ENCODE measurements at places on chromosomes 2 and 18. TPM values are rescaled to one million over a fixed set of nuclear protein-coding genes. Genes with fewer than 3 reads are reported as not detected.
A peak's percentile ranks its signal among the peaks of the same experiment; 100 is the strongest.

- no peak overlapping the region for H3K4me3 ChIP-seq
- no peak for DNase-seq
- no peak overlapping the region for H3K27ac ChIP-seq
- no peaks in the 10 kb centered on the region for H3K27me3 ChIP-seq
- H3K4me1 ChIP-seq: no peaks in the 10 kb centered on the region
These were observed 73.3 kb upstream of the DLGAP1 start for GRCh38 chr18:4528405-4528804.

GRCh38 chr18:35553300-35553699 is 28.2 kb upstream of the GALNT1 start:
- no peak overlapping the region for H3K27ac ChIP-seq
- no peaks in the 10 kb centered on the region for H3K36me3 ChIP-seq
- H3K27me3 ChIP-seq: peaks cover 7% of the 10 kb centered on the region

The DAW1 gene
- total RNA-seq: not detected

The COLEC11 gene
- total RNA-seq: 0.37 TPM

The ABCG8 gene
- not detected for total RNA-seq

The TMEM198 gene
- total RNA-seq: 2.7 TPM

The GPR75 gene
- 1.2 TPM for total RNA-seq

- H3K4me1 ChIP-seq: peaks cover 18% of the 10 kb centered on the region
- no peak overlapping the region for H3K27ac ChIP-seq
- H3K36me3 ChIP-seq: peaks cover 7% of the 10 kb centered on the region
- DNase-seq: no peak
- H3K4me3 ChIP-seq: no peak overlapping the region
These were observed 56.0 kb downstream of the UBE2E3 start for GRCh38 chr2:181036445-181036844.

- H3K27ac ChIP-seq: no peak overlapping the region
- no peak for DNase-seq
- no peak overlapping the region for H3K4me3 ChIP-seq
- no peaks in the 10 kb centered on the region for H3K36me3 ChIP-seq
- H3K27me3 ChIP-seq: no peaks in the 10 kb centered on the region
These were observed 140.0 kb upstream of the ST6GAL2 start for GRCh38 chr2:107025869-107026380.

GRCh38 chr2:222747526-222748160 is 76.2 kb downstream of the MOGAT1 start:
- peaks cover 4% of the 10 kb centered on the region for H3K27me3 ChIP-seq
- DNase-seq: peak; percentile 32
- no peaks in the 10 kb centered on the region for H3K36me3 ChIP-seq
- H3K4me3 ChIP-seq: no peak overlapping the region
- peaks cover 7% of the 10 kb centered on the region for H3K4me1 ChIP-seq

The MYO1B gene
- total RNA-seq: 29.7 TPM

DNA sequence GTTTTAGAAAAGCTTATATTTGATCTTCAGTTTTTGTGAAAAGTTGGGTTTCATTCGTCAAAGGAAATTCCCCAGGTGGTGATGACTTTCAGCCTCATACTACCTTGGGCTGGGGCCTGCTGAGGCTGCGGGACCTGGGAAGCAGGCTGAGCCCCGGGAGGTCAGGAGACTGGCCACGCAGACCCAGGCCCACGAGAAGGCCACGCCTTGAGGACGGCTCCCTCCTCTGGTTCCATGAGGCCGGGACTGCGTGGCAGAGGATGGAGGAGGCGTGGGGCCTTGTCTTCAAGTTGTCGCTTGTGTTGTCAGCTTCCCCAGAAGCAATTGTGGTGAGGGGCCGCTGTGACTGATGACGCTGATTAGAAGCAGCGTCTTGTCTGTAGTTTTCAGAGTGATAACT is 11.8 kb downstream of the CNDP2 start:
- H3K27ac ChIP-seq: no peak overlapping the region
- no peaks in the 10 kb centered on the region for H3K27me3 ChIP-seq
- no peak overlapping the region for H3K4me3 ChIP-seq

GRCh38 chr2:126911111-126911796 is 12.6 kb downstream of the TEX51 start:
- DNase-seq: no peak
- H3K4me3 ChIP-seq: no peak overlapping the region
- no peak overlapping the region for H3K27ac ChIP-seq
- no peaks in the 10 kb centered on the region for H3K36me3 ChIP-seq
- no peaks in the 10 kb centered on the region for H3K4me1 ChIP-seq

DNA sequence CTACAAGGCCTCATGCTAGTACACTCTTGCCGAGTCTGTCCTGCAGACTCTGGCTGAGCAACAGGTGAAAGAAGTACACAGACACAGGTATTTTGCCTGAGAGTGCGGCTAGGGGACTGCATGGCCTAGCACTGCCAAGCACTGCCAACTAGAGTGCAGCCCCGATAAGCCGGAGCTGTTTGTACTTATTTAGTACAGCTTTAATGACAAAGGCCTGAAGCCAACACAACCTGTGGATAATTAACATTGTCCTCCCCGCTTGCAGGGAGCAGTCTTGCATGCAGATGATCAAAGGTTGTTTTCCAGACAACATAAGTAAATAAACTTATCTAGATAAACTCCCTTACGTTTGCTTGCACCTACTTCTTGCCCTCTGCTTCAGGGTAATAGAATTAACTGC is 63.7 kb upstream of the MMADHC start:
- no peaks in the 10 kb centered on the region for H3K4me1 ChIP-seq
- peaks cover 8% of the 10 kb centered on the region for H3K27me3 ChIP-seq
- H3K36me3 ChIP-seq: no peaks in the 10 kb centered on the region
- no peak overlapping the region for H3K4me3 ChIP-seq
- DNase-seq: no peak
- no peak overlapping the region for H3K27ac ChIP-seq

- H3K4me1 ChIP-seq: peaks cover 2% of the 10 kb centered on the region
- DNase-seq: peak; percentile 16
- H3K4me3 ChIP-seq: no peak within 1 kb of the TSS
- H3K36me3 ChIP-seq: no peaks in the 10 kb centered on the region
- H3K27ac ChIP-seq: no peak within 1 kb of the TSS
- H3K27me3 ChIP-seq: peaks cover 37% of the 10 kb centered on the region
These were observed at the start of gene NOL4 for GRCh38 chr18:34224423-34225217. Gene NOL4 (minus strand): TSS chr18:34224913. CDS start chr18:34223253, 1,660 bp downstream.

DNA sequence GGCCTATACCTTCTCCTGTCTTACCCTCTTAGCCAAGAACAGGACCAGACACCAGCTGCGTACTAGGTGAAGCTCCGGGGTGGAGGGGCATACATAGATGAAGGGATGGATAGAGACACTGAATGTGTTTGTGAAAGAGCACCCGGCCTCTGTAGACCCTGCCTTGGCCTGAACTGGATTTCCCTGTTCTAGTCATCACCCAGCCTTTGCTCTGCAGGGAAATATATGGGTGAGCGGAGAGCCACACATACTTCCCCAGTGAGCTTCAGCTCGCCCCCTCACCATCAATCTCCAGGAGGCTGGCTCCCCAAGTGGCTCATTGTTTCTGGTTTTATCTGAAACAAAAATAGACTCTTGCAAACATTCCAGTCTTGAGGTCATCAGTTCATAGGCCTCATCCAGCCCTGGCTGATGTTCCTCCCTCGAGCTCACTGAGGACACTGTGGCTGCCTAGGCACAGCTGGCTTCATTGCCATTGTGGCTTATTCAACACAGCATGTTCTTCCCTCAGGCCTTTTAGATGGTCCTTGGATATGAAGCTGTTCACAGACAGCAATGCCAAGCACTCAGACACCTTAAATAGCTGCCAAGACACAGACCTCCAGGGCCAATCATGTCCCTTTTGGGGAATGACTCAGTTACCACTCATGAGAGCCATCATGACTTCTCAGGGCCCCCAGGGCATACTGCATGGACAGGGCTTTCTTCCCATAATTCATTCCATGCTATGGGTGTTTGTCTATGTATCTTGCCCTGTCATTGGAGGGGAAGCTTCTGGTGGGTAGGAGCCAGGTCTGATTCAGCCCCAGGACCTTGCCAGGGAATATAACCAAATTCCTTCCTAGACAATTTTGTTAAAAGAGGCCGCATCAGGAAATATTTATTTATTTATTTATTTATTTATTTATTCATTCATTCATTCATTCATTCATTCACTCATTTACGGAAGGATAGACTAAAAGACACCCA is 82.4 kb downstream of the TTC32 start:
- DNase-seq: no peak
- no peak overlapping the region for H3K27ac ChIP-seq
- no peaks in the 10 kb centered on the region for H3K36me3 ChIP-seq
- no peak overlapping the region for H3K4me3 ChIP-seq

The EVX2 gene
- not detected for total RNA-seq

DNA sequence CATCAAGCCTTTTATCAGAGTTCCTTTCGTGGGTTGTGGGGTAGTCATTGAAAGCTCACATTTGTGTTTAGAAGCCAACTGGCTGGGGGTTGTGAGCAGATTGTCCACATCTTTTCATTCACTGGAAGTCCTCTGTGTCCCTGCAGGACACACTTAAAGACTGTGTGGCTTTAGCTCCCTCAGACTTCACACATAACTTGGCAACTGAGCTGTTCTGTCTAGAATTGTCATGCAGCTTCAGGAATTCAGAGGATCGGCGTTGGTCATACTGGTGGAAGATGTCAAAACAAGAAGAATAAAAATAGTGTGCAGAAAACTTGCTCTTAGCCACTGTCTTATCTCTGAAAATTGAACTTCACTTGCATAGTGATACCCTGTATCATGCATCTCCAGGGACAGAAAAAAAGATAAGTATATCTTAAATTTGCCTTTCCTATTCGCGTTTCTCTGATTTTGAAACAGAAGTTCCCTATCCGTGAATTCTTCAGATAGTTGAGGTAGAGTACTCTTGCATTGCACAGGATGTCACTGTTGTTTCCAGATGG is 49.6 kb downstream of the TRAPPC12 start:
- H3K4me3 ChIP-seq: no peak overlapping the region
- H3K27ac ChIP-seq: no peak overlapping the region
- DNase-seq: no peak
- peaks cover 35% of the 10 kb centered on the region for H3K36me3 ChIP-seq
- H3K27me3 ChIP-seq: no peaks in the 10 kb centered on the region

GRCh38 chr2:120817136-120817955 is 81.7 kb downstream of the GLI2 start:
- no peak overlapping the region for H3K4me3 ChIP-seq
- no peak for DNase-seq
- H3K27me3 ChIP-seq: no peaks in the 10 kb centered on the region

DNA sequence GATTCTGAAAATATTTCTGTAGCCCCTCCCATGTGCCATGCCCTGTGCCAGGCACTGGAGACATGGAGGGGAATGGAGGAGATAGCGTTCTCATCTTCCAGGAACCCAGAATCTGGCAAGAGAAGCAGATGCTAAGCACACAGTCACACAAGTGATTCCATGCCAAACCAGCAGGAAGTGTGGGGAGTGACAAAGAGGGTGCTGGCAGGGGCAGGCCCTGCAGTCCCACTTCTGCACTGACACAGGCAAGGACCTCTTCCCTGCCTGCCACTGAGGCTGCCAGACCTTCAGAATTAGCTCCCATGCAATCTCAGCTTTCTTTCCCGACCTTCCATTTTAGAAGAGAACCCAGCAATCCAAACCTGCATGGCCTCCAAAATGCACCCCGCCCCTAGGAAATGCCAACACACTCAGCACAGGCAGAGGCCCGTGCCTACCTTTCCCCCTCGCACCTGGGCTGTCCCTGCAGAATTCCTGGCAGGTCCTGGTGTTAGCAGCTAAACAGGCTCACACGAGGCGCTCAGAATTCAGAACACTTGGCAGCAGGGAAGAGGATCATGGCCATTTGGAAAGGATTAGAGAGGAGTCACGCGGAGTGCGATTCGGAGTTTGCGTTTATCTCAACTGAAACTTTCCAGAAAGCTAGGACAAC is 155.3 kb downstream of the MSH2 start:
- H3K4me1 ChIP-seq: no peaks in the 10 kb centered on the region
- H3K4me3 ChIP-seq: no peak overlapping the region
- no peak overlapping the region for H3K27ac ChIP-seq
- H3K36me3 ChIP-seq: no peaks in the 10 kb centered on the region
- no peak for DNase-seq

GRCh38 chr2:176677746-176678265 is 408.6 kb downstream of the MTX2 start:
- no peak overlapping the region for H3K27ac ChIP-seq
- peaks cover 16% of the 10 kb centered on the region for H3K27me3 ChIP-seq
- H3K4me1 ChIP-seq: no peaks in the 10 kb centered on the region
- no peaks in the 10 kb centered on the region for H3K36me3 ChIP-seq
- DNase-seq: no peak
- H3K4me3 ChIP-seq: no peak overlapping the region

DNA sequence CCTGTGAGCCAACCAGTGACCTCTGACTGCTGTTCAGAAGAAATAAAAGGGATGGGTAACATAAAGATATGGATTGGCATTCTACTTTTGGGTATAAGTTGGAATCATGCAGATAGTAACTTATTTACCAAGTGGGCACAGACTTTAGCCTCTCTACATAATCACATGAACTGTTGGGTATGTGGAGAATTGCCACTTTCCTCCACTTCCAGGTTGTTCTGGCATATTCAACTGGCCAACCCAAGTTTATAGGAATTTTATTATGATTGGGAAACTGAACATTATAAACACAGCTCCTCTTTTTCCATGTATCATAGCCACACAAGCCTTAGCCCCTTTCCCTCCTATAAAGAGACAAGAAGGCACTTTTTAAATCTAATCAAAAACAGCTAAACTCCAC is 179.3 kb downstream of the RNF152 start:
- H3K4me3 ChIP-seq: no peak overlapping the region
- H3K27ac ChIP-seq: no peak overlapping the region
- H3K36me3 ChIP-seq: no peaks in the 10 kb centered on the region
- H3K4me1 ChIP-seq: no peaks in the 10 kb centered on the region
- DNase-seq: no peak

DNA sequence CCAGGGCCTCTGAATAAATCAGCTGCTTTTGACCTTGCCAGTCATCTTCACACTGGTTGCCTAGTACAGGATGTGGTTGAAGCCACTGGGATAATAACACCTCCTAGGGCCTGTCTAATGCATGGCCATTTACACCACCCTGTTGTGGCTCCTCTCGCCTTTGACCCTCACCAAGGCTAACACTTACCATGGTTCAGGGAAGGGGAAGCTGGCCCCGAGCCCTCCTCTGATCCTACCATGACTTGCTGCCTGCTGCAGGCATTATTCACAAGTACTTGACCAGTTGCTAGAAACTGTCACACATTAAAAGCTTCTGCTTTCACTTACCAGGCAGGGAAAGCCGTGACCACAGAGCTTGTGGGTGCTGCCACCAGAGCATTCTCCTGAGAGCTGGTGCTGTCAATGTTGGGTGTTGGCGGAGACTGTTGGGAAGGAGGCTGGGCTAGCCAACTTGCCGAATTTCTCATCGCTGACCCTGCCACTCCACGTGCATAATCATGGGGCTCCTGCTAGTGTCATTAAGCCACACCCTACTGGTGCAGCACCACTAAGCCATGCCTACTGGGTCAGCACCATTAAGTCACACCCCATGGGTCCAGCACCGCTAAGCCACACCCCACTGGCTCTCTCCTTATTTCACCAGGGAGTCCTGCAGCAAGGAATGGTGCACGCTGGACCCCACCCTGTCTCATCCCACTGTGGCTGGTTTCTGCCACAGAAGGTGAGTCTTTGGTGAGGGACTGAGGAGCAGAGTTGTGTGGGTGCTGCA is 47.0 kb upstream of the TTC39C start:
- H3K4me3 ChIP-seq: no peak overlapping the region
- H3K27ac ChIP-seq: no peak overlapping the region
- DNase-seq: peak; percentile 40
- peaks cover 66% of the 10 kb centered on the region for H3K4me1 ChIP-seq
- H3K36me3 ChIP-seq: no peaks in the 10 kb centered on the region
